ENCODE measurements at places on chromosomes 1 and 21.

DNA sequence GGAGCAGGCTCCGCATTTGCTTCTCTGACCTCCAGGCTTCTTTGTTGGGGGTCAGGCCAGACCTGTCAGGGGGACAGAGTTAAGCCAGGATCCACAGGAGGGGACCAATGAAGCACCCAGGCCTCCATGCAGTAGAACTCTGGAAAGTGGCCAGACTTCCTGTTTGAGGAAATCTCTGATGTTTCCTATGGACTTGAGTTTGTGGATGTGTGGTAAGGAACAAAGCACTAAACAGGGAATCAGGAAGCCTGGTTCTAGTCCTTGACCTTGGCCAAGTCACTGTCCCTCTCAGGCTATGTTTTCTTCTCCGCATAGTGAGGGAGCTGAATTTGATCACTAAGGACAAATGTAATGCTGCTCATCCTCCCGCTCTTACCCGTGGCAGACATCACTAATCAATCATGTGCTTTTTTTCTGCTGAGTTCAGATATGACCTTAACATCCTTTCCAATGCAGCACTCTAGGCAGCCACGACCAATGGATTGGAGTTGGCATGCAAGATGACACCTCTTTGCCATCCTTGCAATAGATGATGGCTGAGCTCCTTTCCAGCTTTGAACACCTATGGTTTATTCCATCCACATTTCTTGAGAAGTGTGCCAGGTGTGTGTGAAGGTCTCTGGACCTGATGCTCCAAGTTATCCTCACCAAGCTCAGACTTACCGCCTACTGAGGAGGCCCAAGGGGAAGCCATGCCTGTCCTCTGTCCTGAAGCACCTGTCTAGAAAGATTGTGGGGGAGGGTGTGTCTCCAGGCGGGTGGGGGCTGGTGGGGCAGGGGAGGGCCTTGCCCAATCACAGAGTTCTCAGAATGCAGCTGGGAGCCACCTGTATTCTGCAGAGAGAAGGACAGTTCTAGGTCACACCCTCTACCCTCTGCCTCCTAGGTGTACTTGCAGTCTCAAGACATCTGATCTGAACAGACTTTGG is 9.9 kb downstream of the SH2D2A start:
- DNase-seq: no peak

- DNase-seq: no peak
These were observed 61.5 kb upstream of the ARHGAP29 start for GRCh38 chr1:94298861-94299260.

DNA sequence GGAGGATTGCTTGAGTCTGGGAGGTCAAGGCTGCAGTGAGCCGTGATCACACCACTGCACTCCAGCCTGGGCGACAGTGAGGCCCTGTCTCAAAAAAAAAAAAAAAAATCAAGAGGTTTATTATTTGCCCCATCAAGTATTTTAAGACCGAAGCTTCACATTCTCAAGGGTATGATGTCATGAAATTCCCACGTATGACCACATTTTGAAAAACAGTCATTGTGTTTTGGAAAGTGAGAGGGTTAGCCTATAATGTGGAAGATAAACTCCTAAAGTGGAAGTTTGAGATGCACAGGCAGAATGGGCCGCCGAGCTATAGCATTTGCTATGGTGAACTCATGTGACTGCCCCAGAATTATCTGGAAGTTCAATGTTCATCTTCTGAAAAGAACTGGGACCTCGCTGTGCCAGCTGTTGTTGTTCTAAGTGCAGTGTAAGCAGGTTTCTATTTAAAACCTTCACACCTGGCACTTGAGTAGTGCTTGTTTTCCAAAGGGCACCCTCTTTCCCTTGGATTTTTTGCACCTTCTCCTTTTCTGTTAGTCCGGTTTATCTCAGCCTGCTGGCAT is 96.9 kb upstream of the SLC25A33 start:
- peak; percentile 61 for DNase-seq

DNA sequence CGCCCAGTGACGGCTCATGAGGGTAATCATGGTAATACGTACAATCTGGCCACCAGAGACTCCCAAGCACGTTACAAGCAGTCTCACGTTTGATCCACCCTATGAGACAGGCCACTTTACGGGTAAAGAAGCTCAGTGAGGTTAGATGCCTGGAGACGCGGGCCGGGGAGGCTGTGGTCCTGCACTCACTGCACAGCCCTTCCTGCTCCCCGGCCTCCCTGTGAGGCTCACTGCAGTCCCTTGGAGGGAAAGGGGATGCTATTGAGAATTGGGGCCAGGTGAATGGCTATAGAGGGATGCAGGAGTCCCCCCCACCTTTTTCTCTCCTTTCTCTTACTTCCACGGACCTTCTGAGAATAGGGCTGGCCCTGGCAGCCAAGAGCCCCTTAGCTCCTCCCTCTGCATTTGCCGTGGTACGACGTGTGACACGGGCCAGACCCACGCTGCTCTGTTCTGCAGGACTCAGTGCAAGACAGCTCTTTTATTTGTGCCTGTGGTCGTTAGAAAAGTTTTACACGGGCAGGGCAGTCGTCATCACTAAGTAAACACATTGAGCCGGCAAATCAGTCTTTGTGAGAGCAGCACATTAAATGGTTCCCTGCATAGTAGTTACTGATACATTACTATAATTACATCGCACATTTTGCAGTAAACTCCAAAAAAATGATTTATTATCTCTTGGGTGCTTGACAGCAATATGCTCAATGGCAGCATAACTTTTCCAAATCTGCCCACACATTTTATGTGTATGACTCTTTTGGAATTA is 18.8 kb downstream of the KIF26B start:
- DNase-seq: peak; percentile 58

GRCh38 chr1:180382326-180383115 is 119.9 kb downstream of the ACBD6 start:
- DNase-seq: no peak

DNA sequence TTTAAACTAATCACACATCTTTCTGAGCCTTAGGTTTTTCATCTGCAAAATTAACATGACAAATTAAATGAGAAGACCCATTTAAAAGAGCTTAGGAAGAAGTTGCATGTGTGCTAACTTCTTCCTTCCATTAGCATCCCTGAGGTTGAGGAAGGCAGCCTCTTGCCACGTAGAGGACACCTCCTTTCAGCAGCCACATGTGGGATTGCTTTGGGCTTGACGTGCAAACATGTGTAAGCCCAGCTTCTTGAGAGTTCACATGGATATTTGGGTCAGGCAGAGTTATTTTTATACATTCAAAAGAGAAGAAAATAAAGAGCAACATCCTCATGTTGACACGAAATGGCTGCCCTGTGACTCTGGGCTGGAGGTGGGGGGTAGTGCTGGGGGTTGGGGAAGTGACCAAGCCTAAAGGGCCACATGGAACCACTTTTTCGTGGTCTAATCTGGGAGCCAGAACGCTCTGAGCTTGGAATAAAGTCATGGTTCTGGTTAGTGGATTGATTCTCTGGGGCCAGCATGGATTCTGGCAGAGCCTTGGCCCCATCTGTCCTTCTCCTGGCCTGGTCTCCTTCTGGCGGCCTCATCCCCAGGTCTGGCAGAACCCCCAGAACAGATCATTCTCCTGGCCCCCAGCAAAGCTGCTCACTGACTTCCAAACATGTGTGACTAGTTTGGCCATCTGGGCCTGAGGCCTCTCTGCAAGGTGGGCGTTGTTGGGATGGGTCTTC is 137.1 kb upstream of the USP24 start:
- DNase-seq: no peak

DNA sequence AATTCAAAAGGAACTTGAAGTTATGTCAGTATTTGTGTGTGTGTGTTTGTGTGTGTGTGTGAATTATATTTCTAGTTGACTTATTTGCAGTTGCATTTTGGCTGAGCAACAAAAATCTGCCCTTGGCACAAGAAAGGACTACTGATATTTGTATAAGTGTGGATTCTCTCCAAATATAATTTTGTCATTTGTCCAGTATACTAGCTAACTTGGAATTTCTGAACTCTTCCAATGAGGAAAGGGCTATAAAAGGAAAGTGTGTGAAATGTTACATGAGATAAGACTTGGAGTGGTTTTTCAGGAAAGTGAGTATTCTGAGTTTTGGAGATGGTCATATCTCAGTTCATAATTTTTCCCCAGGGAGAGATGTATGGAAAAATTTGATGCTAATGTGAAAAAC is 1384.1 kb upstream of the B3GALT2 start:
- peak; percentile 25 for DNase-seq

GRCh38 chr1:213982672-213983492 is 4.9 kb upstream of the PROX1 start:
- no peak for DNase-seq

GRCh38 chr21:39196838-39197237 is 13.6 kb upstream of the PSMG1 start:
- no peak for DNase-seq

DNA sequence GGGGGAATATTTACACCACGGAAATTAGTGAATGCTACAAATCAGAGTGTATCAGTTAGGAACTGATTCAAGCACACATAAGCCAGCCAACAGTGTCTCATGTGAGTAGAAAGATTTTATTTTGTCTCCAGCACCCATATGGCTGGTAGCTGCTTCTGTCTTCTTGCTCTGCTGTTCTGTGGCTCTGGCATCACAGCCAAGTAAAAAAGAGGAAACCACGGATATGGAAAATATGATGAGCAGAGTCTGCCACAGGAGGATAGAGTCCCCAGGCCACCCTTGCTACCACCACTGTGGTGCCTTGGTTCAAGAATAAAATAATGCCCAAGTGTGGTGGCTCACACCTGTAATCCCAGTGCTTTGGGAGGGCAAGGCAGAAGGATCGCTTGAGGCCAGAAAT is 53.6 kb upstream of the SPOCD1 start:
- DNase-seq: no peak

DNA sequence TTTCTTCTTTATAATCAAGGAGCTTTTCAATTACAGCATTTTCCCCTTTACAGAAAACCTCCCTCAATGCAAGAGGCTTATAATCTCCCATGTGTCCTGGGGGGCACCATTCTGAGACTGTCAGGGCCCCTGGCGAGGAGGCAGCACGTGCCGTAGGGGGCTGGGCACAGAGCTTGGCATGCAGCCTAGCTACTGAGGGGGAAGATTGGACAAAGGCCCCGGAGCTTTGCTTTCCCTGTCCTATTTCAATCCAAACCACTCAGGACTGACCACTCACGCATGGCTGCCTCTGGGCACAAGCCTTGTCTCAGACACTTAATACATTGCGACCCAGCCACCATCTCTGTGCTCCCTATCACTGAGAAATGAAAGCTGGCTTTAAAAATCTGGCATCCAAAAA is 2.8 kb upstream of the RAP1GAP start:
- no peak for DNase-seq

GRCh38 chr1:3065797-3066196 is 3.2 kb upstream of the PRDM16 start:
- DNase-seq: no peak

DNA sequence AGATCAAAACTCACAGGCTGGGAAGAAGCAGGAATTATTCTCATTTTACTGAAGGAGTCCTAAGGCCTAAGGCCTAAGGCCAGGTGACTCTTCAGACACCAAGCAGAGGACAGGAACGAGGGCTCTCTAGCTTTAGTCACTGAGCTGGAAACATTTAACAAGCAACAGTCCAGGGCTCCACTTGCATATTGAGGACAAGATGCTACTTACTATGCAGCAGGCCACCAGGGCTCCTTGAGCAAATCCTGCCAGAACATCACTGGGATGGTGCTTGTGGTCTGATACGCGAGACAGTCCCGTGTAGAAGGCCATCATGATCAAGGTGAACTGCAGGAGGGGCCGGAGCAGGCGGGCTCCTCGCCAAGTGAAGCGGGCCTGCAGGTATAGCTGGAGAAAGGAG is 67.6 kb downstream of the PLPP3 start:
- DNase-seq: no peak

GRCh38 chr1:53738205-53739108 is 507 bp downstream of the GLIS1 start:
- no peak for DNase-seq

DNA sequence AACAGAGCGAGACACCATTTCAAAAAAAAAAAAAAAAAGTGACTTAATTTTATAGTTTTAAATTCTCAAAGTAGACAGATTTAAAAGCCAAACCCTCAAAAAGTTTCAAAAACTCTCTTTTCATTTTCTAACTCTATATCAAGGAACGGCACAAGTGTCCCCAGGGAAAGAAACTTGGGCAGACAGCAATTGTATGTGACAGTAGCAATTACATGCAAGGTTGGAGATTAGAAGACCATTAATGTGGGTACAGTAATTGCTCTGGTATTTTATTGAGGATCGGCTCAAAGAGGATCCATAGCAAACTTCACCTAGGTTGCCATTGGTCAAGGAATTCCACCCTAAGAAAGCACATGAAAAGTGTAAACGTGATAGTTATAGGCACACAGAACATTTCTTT is 46.2 kb downstream of the ACBD6 start:
- no peak for DNase-seq

- no peak for DNase-seq
These were observed 8.3 kb downstream of the PADI1 start for GRCh38 chr1:17213148-17213781.

DNA sequence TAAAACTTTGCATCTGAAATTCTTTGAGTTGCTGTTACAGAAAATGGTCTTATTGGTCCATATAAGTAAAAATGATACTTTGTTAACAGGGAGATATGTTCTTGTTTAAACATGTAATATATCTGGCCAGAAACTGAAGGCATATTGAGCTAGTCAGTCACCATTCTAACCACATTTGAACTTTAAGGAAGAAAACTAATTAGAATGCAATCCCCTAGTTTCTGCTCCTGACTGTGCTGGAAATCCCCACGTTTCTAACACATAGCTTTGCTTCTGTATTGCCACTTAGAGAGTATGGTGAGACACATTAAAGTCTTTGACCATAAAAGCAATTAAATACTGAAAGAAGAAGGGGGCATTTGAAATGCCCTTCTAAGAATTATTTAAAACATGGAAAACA is 32.1 kb upstream of the HIVEP3 start:
- DNase-seq: no peak

- peak; percentile 73 for DNase-seq
These were observed 3.5 kb downstream of the PPP1R15B start for GRCh38 chr1:204408074-204408507.

- DNase-seq: peak; percentile 53
These were observed 26.8 kb downstream of the IFFO2 start for GRCh38 chr1:18929686-18930085.

DNA sequence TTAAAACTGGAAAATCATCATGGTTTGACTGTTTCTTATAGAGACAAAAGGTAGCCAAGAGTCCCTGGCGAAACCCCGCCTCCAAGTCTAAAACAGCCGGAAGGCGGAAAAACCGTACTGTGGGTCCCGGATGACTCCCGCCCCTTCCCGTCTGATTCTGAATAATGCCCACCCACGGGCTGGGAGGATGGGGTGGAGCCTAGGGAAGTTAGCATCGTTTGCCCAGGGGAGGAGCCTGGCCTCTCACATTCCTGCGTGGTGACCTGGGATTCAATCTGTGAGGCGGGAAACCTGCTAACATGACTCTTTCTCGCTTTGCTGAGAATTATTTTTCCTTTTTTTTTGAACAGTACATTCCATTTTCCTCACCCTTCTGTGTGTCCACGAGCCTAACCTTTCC is 124.9 kb downstream of the KCNK1 start:
- no peak for DNase-seq

GRCh38 chr1:203558064-203558760 is 64.3 kb downstream of the OPTC start:
- DNase-seq: peak; percentile 99

- no peak for DNase-seq
These were observed 709.9 kb downstream of the KCNT2 start for GRCh38 chr1:195898373-195898772.

Measured in fibroblast of skin of right quadriceps (primary cell).